ENCODE measurements at places on chromosomes 12 and 14.
A peak's percentile ranks its signal among the peaks of the same experiment; 100 is the strongest.

- no peak for DNase-seq
Measured at GRCh38 chr14:103568952-103569351, 6.2 kb downstream of the COA8 start.

DNA sequence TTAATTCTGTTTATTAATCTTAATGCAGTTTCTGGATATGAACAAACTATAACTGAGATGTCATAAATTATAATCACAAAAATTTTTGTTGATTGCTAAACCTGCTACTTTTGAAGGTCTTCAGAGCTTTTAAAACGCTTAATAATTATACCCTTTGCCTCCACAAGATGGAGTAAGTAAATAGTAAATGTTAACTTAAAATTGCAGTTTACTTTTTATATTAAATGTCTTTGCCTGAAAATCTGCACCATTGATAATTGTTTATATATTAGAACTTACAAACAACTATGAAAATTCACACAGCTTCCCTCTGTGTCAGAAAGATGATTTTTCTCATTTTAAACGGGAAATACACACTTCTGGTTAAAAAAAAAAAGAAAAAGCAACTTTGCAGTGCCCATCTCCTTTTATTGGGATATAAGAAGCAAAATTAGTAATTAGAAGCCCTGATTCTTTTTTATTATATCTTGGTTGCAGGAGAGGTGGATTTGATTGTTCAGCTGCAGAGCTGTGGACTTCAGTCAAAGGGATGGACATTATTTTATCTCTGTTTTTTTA is 35.6 kb downstream of the SCFD1 start:
- no peak for DNase-seq

GRCh38 chr12:47400266-47400665 is 305.6 kb downstream of the RPAP3 start:
- no peak for DNase-seq

DNA sequence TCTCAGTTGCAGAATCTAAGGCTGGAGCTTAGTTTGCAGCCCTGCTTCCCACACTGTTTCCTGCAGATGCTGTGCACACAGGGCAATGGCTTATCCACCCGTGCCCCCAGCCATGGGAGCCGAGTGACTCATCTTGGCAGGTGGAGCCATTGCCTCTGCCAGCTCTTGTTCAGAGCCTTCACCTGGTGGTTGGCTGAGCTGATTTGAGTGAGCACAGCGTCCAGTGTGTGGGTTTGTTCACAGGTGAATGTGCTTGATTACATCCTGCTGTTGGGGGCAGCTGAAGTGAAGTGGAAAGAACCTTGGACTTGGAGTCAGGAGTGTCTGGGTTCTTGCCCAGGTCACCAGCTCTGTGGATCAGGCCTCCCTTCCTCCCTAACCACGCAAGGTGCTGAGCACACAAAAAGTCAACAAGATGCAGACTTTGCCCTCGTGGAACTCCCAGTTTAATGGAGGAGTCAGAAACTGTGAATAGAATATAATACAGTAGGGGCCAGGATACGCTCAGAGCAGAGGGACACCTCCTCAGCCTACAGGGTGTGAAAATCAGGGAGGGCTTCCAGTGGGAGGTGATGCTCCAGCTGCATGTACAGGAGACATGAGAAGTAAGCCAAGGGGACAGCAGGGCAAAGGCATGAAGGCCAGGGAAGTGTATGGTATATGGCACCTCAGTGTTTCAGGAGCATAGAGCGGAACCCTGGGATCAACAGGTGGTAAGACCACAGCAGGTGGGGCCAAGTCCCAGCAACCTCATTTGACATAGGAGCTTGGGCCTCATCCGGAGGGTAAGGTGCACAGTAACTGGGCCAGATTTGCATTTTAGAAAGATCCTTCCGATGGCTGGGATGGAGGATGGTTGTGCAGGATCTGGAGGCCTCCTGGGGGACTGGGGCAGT is 22.8 kb downstream of the JDP2 start:
- no peak for DNase-seq

- no peak for DNase-seq
Measured at GRCh38 chr12:94010307-94010706, 138.1 kb upstream of the PLXNC1 start.

DNA sequence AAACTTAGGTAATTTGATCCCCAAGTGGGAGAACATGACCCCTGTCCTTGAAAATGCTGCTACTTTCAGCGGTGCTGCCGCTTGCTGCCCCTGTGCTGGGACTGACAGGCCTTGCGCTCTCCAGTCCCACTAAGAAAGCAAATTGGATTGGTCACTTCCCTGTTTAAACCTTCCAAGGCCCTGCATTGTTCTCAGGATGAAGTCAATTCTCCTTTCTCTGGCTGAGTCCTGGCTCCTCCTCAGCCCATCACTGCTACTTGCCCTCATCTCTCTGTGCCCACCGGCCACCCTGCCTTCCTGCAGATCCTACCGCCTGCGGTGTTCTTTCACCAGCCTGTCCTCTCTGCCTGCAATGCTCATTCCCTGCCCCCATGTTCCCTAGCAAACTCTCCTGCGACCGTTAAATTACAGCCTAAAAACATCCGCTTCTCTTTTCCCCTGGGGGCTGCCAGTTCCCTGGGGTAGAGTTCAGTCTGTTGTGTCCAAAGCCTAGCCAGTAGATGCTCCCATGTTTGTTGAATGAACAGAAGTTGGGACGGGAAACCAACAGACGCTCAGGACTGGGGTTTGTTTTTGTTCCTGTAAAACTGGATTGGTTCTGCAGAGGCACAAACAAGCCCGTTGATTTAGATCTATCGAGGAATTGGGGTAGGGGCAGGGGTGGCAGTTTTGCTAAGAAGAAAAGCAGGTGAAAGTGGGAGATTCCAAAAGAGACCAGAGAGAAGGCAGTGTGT is 127.3 kb upstream of the HIF1A start:
- no peak for DNase-seq

DNA sequence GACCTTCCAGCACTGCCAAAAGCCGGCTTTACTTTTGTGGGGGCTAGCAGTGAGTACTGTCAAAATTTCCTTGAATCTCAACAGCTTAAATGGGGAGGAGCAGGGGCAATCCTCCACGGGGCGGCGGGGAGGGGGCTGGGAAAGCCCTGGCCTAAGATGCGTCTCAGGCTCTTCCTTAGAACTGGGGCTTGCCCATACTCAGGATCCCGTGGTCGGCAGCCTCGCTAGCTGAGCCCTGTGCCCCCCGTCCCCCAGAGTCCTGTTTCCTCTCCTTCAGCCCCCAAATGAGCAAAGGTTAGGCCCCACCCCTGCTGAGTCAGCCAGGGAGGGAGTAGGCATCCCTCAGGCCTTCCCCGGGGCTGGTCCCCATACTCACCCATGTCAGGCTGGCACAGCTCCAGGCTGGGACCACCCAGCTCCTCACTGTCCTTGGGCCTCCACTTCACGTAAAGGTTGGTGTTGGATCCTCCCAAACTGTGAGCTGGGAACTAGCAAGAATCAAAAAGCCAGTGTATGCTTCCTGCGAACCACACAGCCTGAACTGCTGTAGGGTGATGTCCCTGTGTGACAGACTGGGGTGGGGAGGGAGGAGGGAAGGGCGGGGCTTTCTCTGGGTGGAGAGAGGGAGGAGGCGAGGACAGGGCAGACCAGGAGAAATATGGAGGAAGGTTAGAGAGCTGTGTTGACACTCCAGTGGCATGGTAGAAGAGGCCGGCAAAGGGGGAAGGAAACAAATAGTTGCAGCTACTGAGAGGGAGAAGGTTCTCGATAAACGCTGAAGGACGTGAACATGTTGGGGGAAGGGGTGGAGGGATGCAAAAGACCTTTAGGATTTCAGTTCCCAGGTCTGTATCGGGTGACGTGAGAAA is 5.9 kb upstream of the BAZ2A start:
- DNase-seq, result peak; percentile 91

- DNase-seq, result no peak
Measured at GRCh38 chr12:128906485-128907137, 53.3 kb downstream of the GLT1D1 start.

- DNase-seq, result no peak
Measured at GRCh38 chr12:22624548-22624869, 462 bp upstream of the ETNK1 start.

GRCh38 chr12:93460003-93460402 is 7.3 kb upstream of the MRPL42 start:
- DNase-seq, result no peak

GRCh38 chr12:89470741-89471509 is 53.7 kb downstream of the GALNT4 start:
- no peak for DNase-seq

DNA sequence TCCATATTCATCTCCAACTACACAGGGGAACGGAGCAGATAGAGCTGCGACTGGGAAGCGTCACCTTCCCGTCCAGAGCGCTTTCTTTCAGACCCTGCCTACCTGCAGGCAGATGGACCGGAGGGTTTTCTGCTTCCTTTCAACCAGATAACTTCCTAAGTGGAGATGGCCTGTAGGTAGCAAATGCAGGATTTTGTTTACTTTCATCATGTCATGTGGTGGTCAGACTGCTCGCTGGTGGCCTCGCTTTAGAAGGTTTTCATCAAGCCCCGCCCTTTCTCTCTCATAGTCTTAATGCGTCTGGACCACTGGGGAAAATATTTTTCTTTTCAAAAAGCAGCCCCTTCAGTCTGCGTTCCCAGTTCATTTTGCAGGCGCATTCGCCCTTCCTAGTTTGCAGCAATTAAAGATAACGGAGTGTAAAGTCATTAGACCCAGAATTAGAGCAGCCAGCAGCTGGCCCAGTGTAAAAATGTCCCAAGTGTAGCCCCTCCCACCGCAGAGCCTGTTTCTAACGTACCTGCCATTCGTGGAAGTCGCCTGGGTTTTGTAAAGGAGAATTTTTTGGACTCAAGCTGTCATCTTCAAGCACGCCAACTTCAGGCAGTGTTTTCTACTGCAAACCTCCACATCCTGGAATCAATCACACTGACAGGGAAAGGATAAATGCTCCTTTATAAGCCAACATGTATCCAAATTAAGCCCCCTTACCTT is 68.9 kb downstream of the TESC start:
- no peak for DNase-seq

DNA sequence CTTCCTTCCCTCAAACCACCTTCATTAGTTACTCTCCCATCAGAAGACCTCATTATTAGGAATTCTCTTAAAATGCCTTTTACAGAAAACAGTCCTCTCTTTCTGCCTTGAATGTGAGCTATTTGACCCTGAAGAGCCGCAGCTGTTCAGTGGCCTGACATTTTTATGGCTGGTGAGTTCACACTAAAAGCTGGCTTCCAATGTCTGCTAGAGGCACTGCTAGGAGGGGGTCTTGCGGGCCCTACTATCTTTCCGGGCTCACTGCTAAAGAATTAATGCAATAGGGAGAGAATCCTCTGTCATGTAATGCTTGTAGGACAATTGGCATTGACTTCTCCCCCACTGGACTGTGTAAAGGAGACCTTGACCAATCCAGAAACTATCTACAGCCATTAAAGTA is 87.7 kb downstream of the GPR135 start:
- DNase-seq, result no peak

All from NCI-H460 (cell line).